NCI-H524 (cell line): ENCODE measurements at places on chromosomes 3 and 15.

DNA sequence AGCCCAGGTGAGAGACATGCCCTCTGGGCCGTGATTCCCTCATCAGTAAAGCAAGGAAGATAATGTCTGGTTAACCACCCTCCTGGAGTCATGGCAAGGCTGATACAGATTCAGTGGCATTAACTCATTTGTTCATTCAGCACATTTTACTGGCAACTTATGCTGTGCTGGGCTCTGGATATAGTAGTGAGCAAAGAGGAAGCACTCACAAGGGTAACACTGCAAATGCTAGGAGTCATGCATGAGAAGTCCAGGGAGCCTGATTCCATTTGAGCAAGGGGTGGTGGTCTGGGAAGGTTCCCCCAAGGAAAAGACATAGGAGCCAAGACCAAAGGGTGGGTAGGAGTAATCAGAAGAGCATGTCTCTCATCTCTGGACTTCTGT, 50.2 kb downstream of the SMAD3 start:
- DNase-seq = no peak

GRCh38 chr3:127822041-127822681, at the start of gene MGLL:
TSS of gene MGLL (minus strand) at chr3:127822515. CDS start at chr3:127822318, 197 bp downstream.
- DNase-seq = peak; percentile 68

DNA sequence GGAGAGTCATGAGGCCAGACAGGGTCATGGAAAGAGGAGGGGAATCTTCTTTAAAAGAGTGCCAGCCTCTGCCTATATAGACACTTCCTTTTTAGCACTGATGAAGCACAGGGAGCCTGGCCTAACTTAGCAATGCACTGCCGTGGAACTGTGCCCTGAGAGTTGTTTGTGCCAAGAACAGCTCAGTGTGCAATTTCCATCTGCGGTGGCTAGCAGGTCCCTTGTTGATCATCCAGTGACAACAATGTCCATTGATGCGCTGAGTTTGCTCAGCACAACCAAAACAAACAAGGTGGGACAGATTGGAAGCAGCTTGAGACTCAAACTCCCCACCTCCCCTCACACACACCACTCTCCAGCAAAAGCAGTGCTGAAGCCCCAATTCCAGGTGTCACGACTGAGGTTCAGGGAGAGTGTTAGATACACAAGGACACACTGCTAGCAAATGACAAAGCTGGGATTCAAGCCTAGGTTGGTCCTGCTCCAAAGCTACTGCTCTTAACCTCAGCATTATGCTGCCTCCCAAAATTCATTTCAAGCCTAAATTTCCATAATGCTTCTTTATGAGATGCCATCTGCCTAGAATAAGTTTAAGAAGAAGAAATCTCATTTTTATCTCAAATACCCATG, 316.6 kb upstream of the UBE2E2 start:
- no peak for DNase-seq

GRCh38 chr15:71338265-71338664, 223.0 kb downstream of the THSD4 start:
- no peak for DNase-seq

GRCh38 chr3:25427155-25427554, 908 bp upstream of the RARB start:
- no peak for DNase-seq

GRCh38 chr3:31879365-31879764, 101.7 kb downstream of the OSBPL10 start:
- DNase-seq = no peak

DNA sequence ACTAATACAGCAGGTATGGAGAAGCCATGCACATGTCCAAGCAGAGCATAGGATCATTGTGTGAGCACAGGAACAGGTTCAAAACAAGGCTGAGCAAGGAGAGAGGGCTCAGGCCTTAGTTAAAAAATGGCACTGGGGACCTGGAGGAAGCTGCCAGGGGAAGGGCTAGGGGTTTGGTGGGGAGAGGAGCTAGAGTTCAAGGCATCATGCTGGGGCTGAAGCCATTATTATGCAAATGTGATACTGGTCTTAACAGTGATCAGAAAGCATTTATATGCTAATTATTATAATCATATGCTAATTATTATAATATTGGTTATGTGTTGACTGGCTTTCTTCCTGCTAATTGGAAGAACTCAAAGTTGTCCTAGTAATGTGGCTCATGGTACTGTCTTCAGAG, 546.0 kb upstream of the CFAP20DC start:
- DNase-seq = no peak
